CD4-positive, alpha-beta T cell (primary cell): ENCODE measurements at places on chromosomes 5 and 9.

DNA sequence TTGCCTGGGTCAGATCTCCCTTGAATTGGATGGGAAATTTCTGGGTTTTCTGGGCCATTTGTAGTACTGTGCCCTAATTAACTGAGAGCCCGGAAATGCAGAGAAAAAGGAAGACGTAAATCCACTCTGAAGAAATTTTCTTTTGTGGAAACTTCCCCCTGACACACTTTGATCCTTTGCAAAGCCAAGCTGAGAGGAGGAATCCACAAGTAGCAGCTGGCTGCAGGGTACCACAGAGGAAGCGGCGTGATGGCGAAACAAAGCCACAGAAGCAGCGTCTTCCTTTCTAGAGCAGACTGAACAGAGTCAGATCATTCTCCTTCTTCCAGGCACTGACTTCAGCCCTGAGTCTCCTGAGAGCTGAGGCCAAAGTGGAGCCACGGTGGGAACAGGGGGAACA is 47.1 kb upstream of the ZNF354A start:
- H3K4me1 ChIP-seq: peaks cover 6% of the 10 kb centered on the region
- no peak overlapping the region for H3K27ac ChIP-seq
- no peak overlapping the region for H3K4me3 ChIP-seq
- no peaks in the 10 kb centered on the region for H3K36me3 ChIP-seq
- peaks cover 2% of the 10 kb centered on the region for H3K27me3 ChIP-seq

DNA sequence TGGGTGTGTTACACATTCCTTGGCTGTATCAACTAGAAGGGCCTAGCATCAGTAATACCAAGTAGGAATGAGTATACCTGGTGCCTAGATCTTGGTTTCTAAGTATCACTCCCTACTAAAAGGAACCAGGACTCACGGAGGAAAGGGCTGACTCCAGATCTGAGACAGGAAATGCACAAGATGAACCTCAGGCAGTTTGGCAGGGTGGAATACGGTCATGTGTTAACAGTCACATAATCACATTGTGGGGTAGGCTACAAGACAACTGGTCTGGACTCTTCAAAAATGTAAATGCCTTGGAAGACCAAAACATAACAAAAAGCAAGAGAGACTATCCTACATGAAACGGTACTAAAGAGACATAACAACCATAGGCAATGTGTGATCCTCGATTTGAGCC is 158.8 kb downstream of the CRB2 start:
- H3K4me1 ChIP-seq: no peaks in the 10 kb centered on the region
- no peaks in the 10 kb centered on the region for H3K27me3 ChIP-seq
- H3K4me3 ChIP-seq: no peak overlapping the region

DNA sequence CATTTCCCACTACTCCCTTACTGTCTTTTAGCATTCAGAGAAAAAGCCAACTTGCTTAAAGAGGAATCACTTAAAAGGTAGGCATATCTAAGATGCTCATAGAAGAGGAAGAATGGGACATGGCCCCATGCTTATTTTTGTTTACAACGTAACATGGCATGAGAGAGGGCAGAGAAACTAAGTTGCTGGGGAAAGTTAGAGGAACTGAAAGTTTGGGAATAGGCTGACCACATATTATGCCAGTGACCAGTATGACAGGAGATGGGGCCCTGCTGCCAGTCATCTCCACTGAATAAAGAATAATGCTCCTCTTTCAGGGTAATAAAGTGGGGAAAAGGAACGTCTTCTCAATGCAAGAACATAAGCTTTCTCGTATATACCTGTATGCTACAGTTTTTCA is 1.9 kb downstream of the PLPP6 start:
- H3K27me3 ChIP-seq: no peaks in the 10 kb centered on the region
- H3K27ac ChIP-seq: no peak overlapping the region
- no peak for DNase-seq
- H3K36me3 ChIP-seq: no peaks in the 10 kb centered on the region

DNA sequence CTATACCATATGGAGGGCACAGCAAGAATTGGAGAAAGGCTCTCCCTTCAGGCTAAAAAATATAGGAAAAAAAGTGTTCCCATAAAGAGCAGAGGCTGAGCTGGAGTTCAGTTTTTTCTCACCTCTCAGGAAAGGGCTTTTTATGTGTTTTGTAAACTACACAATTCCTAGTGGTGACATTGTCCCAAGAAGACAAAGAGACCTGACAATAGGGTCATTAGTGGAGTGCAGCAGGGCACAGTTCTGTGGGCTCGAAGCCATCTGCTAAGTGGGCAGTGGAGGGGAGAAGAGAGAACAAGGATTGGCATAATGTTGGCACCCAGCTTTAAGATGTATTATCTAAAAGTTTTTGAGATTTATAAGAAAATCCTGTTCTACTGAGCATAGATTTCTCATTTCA is 162.5 kb downstream of the HCN1 start:
- no peaks in the 10 kb centered on the region for H3K27me3 ChIP-seq
- H3K4me1 ChIP-seq: no peaks in the 10 kb centered on the region
- H3K36me3 ChIP-seq: no peaks in the 10 kb centered on the region
- H3K27ac ChIP-seq: no peak overlapping the region
- DNase-seq: no peak

GRCh38 chr9:131095666-131096268 is 564 bp upstream of the AIF1L start:
- no peaks in the 10 kb centered on the region for H3K36me3 ChIP-seq
- no peak for DNase-seq
- no peak overlapping the region for H3K27ac ChIP-seq
- H3K27me3 ChIP-seq: peaks cover 19% of the 10 kb centered on the region
- peaks cover 12% of the 10 kb centered on the region for H3K4me1 ChIP-seq

DNA sequence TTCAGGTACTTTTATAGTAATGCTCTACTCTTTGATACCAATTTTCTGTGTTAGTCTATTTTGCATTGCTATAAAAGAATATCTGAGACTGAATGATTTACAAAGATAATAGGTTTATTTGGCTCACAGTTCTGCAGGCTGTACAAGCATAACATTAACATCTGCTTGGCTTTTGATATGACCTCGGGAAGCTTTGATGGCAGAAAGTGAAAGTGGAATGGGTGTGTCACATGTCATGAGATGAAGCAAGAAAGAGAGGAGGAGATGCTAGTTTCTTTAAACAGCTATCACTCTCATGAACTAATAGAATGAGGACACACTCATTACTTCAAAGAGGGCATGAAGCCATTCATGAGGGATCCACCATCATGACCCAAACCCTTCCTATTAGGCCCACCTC is 270.9 kb upstream of the IL12B start:
- no peaks in the 10 kb centered on the region for H3K36me3 ChIP-seq
- H3K4me1 ChIP-seq: no peaks in the 10 kb centered on the region
- H3K4me3 ChIP-seq: no peak overlapping the region
- no peaks in the 10 kb centered on the region for H3K27me3 ChIP-seq

DNA sequence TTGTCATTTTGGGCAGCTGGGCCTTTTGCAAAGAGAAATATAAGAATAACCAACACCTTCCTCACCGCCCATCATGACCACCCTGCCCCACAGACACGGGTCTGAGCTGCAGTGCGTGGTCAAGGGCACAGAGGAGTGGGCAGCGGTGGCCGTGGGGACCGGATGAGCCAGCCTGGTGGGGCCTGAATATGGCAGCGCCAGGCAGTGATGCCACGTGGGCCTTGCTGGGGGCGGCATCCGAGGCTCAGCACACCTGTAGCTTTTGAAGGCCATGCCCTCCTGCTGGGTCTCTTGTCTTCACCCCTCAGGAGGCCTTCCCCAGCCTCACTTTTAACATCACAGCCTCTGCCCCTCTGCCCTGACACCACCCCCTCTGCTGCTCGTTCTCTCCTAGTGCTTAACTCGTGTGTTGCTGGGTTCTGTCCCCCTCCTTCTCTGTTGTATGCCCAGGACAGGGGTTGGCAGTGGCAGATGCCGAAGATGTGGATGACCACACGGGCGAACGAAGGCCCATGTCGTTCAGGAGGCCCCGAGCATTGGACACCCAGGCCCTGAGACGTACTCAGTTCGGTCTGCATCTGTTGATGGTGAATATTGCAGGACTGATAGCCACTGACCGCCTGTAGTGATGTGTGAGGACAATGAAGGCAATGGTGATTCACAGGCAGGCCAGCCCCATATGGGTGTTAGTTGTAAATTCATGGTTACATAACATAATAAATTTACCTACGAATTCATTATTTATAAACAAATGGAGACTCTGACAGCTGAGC is 46.0 kb downstream of the AHRR start:
- H3K27me3 ChIP-seq: peaks cover 2% of the 10 kb centered on the region
- no peaks in the 10 kb centered on the region for H3K36me3 ChIP-seq
- DNase-seq: no peak
- H3K4me1 ChIP-seq: peaks cover 19% of the 10 kb centered on the region

DNA sequence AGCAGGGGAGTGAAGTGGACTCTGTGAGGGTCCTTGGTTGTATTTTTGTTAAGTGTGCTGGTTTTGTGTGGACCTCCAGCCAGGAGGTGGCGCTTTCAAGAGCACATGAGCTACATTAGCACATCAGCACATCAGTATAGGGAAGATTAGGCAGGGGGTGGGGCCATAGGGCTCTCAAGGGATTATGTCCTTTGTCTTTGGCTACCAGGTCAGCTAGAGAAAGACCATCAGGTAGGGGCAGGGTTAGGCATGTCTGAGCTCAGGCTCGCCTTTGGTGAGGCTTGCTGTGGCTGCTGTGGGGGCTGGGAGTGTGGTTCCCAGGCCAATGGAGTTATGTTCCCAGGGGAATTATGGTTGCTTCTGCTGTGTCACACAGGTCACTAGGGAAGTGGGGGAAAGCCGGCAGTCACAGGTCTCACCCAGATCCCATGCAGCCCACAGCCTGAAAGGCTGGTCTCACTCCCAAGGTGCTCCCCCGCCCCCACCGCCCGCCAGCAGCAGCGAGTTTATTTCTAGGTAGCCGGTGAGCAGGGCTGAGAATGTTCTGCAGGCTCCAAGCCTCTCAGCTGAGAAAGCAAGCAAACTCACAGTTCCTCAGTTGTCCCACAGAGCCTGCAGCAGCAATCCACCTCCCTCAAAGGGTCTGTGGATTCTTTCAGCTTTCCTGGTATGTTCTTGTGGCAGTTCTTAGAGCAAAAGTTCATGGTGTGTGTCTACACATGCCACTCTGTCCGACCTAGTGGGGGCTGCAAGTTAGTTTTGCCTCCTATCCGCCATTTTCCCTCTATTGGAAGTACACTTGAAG is 13.7 kb downstream of the OR1J1 start:
- H3K4me1 ChIP-seq: peaks cover 7% of the 10 kb centered on the region
- H3K27ac ChIP-seq: peak overlapping the region; percentile 42
- peaks cover 7% of the 10 kb centered on the region for H3K27me3 ChIP-seq
- DNase-seq: no peak

GRCh38 chr9:18114559-18115475 is 359.1 kb upstream of the ADAMTSL1 start:
- no peak overlapping the region for H3K27ac ChIP-seq
- H3K27me3 ChIP-seq: no peaks in the 10 kb centered on the region
- no peaks in the 10 kb centered on the region for H3K4me1 ChIP-seq
- DNase-seq: no peak
- no peaks in the 10 kb centered on the region for H3K36me3 ChIP-seq
- no peak overlapping the region for H3K4me3 ChIP-seq

- H3K27ac ChIP-seq: no peak within 1 kb of the TSS
Observed at GRCh38 chr5:7850395-7851239, at the start of gene CFAP90. TSS of gene CFAP90 (minus strand) at chr5:7851133. CDS start at chr5:7851021, 112 bp downstream.

DNA sequence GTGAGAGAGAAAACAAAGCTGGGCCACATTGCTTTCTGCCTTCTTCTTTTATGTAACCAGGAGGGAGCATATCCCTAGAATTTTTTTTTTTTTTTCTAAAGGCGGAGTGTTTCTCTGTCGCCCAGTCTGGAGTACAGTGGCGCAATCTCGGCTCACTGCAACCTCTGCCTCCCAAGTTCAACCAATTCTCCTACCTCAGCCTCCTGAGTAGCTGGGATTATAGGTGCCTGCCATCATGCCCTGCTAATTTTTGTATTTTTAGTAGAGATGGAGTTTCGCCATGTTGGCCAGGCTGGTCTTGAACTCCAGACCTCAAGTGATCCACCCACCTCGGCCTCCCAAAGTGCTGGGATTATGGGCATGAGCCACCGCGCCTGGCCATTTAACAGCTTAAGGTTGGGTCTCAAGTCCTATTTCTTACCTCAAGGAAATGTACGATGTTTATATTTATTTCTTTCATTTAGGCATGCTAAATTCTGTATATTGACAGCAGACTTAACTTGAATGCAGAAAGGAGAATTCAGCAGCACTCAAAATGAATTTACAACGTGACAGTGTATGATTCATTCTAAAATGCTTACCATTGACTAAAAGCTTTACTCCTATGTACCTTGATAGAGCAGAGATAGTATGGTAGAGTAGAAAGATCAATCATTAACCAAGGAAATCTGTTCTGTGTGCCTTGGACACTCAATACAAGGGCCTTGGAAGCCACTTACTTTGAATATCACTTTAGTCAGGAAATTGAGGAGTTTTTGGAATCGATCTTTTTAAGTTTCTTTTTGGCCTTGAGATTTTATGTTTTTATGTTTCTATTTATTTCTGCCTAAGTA is 100.9 kb downstream of the F2RL2 start:
- no peak overlapping the region for H3K27ac ChIP-seq
- peaks cover 21% of the 10 kb centered on the region for H3K4me1 ChIP-seq
- H3K36me3 ChIP-seq: no peaks in the 10 kb centered on the region
- DNase-seq: no peak
